ENCODE measurements at places on chromosomes 3 and 15. TPM values are rescaled to one million over a fixed set of nuclear protein-coding genes. Genes with fewer than 3 reads are reported as not detected.
A peak's percentile ranks its signal among the peaks of the same experiment; 100 is the strongest.

- no peak overlapping the region for H3K27ac ChIP-seq
- H3K4me1 ChIP-seq = no peaks in the 10 kb centered on the region
- no peaks in the 10 kb centered on the region for H3K27me3 ChIP-seq
- H3K4me3 ChIP-seq = no peak overlapping the region
- no peak for DNase-seq
These were observed 163.2 kb downstream of the NSUN3 start for GRCh38 chr3:94226078-94226477.

DNA sequence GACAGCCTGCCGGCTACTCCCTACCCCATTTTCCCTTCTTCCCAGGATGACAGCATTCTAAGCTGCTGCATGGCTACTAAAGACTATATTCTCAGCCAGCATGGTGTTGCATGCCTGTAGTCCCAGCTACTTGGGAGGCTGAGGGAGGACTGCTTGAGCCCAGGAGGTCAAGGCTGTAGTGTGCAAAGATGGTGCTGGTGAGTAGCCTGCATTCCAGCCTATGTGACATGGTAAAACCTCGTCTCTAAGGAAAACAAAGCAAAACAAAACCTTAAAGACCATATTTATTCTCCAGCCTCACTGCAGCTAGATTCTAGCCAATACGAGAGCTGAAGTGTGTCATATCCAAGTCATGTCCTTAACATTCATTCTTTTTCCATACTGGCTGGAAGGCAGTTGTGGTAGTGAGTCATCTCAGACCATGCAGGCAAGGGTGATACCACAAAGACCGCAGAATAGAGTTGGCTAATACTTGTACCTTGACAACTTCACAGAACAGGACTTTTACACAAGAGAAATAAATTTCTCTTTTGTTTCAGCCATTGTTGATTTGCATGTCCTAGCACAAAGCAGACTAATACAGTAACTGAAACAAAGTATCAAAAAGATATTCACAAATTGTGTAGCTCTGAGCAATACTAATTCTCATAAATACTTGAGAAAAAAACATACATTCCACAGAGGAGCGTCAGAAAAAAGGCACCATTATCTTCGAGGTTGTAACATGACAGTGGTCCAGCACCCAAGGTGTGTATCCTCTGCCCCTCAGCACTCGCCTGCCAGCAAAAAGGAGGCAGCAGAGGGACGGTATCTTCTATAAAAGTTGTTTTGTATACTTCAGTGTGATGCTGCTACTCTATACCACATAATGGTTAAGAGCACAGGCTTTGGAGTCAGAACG lies 14.8 kb downstream of the PBRM1 start:
- no peak for DNase-seq
- peaks cover 70% of the 10 kb centered on the region for H3K36me3 ChIP-seq
- H3K27ac ChIP-seq = peak overlapping the region; percentile 80

GRCh38 chr3:197306374-197307086 lies 8.1 kb upstream of the DLG1 start:
- H3K4me1 ChIP-seq = peaks cover 6% of the 10 kb centered on the region
- DNase-seq = no peak
- no peak overlapping the region for H3K4me3 ChIP-seq

- no peak overlapping the region for H3K27ac ChIP-seq
- DNase-seq = no peak
- no peaks in the 10 kb centered on the region for H3K36me3 ChIP-seq
- no peaks in the 10 kb centered on the region for H3K27me3 ChIP-seq
- no peak overlapping the region for H3K4me3 ChIP-seq
- H3K4me1 ChIP-seq = no peaks in the 10 kb centered on the region
These were observed 200.7 kb upstream of the SEMA6D start for GRCh38 chr15:47516558-47516957.

The CADPS gene
- total RNA-seq = 0.50 TPM

DNA sequence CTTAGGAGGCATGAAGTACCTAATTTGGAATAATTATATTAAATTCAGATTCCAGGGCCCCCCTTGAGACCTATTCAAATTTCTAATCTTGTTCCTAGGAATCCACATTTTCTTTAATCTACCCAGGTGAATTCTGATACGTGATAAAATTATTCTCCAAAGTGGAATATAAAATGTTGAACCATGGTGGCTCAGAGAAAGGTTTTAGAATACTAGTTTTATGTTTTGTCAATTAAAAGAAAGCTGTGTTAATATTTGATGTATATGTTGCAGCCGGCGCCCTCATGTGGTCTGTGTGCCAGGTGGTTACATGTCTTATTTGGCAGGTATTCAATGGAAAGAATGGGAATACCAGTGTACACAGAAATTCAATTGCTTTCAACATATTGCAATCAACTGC lies 321.8 kb downstream of the FEZF2 start:
- H3K27ac ChIP-seq = no peak overlapping the region
- no peak overlapping the region for H3K4me3 ChIP-seq
- no peaks in the 10 kb centered on the region for H3K4me1 ChIP-seq
- no peaks in the 10 kb centered on the region for H3K27me3 ChIP-seq

DNA sequence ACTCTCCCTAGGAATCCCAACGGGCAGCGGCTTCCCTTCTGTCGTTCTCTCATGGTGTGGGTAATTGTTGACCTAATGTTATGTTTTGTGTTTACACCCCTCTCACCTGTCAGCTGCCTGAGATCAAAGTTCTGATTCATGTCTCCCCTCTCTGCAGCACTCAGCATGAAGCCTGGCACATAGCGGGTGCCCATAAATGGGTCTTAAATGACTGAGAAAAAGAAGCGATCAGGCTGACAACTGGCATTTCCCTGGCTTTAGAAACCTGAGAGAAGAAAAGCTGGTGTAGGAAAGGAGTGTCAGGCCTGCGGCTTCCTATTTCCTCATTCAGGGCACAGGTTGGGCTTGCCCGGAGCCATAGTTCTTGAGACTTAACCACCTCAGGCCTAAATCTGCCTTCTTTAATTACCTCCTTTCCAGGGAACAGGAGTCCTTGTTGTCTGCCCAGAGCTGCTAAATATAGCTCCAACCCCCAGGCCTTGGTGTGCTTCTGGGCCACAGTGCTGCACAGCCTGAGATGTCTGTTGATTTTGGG lies 31.8 kb downstream of the LPP start:
- H3K36me3 ChIP-seq = no peaks in the 10 kb centered on the region
- peak overlapping the region; percentile 65 for H3K27ac ChIP-seq
- DNase-seq = peak; percentile 45
- no peaks in the 10 kb centered on the region for H3K27me3 ChIP-seq
- no peak overlapping the region for H3K4me3 ChIP-seq
- peaks cover 38% of the 10 kb centered on the region for H3K4me1 ChIP-seq

DNA sequence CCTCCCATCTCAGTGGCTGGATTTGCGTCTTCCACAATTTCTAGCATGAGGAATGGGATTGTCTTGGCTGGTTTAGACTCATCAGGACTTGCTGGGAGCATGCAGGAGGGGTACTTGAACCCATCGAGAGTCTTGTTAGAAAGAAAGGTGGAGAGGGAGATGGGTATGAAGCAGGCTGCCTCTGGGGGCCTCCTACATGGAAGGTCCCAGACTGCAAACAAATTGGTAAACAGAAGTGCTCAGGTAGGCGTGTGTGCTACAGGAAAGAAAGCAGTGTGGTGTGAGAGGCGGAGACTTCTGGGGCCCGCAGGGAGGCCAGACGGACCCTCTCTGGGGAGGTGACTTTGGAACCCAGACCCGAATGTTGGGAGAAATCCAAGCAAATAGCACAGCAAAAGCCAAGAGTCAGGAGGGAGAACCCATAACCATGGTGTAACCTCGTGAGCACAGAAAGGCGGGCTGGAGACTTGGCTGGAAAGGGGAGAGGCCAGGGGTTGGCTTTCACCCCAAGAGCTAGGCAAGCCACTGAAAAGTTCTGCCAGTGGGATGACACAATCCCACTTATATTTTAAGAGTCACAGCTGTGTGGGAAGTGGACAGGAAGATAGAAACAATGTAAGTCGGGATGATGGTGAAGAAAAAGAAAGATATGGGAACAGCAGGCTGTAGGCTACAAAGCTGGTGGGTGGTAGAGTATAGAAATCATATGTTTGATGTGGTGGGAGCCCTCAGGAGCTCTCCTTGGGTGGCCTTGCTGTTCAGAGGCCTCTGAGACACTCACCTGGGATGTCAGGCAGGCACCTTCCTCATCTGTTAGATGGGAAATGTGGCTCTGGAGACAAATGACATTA lies 130.1 kb upstream of the PRR20G start:
- H3K27me3 ChIP-seq = peaks cover 57% of the 10 kb centered on the region
- no peaks in the 10 kb centered on the region for H3K36me3 ChIP-seq
- H3K4me3 ChIP-seq = no peak overlapping the region
- H3K27ac ChIP-seq = no peak overlapping the region
- H3K4me1 ChIP-seq = no peaks in the 10 kb centered on the region
- DNase-seq = no peak

DNA sequence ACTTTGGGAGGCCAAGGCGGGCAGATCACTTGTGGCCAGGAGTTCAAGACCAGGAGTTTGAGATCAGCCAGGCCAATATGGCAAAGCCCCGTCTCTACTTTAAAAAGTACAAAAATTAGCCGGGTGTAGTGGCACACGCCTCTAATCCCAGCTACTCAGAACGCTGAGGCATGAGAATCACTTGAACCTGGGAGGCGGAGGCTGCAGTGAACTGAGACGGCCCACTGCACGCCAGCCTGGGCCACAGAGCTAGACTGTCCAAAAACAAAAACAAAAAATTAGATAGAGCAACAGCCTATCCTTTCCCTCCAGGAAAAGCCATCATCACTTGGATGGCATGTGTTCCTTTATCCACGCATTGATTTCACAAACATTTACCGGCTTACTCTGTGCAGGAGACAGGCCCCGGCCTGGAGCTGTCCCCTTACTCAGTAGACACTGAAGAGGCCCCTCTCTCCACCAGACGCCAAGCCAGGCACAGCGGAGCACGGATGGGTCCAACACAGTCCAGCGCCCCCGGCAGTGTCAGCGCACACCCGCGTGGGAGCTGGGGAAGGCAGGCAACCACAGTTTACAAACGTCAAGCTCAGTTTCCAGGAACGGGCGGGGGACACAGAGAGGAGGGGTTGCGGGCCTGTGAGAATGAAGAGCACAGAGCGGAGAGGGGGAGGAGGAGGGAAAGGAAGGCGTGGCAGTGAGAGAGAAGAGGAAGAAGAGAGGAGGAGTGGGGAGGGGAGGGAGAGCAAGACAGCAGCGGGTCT lies 3.1 kb downstream of the GP5 start:
- no peak overlapping the region for H3K27ac ChIP-seq
- peaks cover 23% of the 10 kb centered on the region for H3K4me1 ChIP-seq
- peak overlapping the region; percentile 11 for H3K4me3 ChIP-seq
- H3K27me3 ChIP-seq = peaks cover 19% of the 10 kb centered on the region

- no peak overlapping the region for H3K27ac ChIP-seq
- no peak overlapping the region for H3K4me3 ChIP-seq
- H3K36me3 ChIP-seq = no peaks in the 10 kb centered on the region
- peaks cover 8% of the 10 kb centered on the region for H3K4me1 ChIP-seq
- no peak for DNase-seq
These were observed 65.8 kb downstream of the MB21D2 start for GRCh38 chr3:192851821-192852372.
